ENCODE measurements at places on chromosomes 3 and 15.

GRCh38 chr15:83753872-83754493 is 100.1 kb downstream of the ADAMTSL3 start:
- no peak for DNase-seq

DNA sequence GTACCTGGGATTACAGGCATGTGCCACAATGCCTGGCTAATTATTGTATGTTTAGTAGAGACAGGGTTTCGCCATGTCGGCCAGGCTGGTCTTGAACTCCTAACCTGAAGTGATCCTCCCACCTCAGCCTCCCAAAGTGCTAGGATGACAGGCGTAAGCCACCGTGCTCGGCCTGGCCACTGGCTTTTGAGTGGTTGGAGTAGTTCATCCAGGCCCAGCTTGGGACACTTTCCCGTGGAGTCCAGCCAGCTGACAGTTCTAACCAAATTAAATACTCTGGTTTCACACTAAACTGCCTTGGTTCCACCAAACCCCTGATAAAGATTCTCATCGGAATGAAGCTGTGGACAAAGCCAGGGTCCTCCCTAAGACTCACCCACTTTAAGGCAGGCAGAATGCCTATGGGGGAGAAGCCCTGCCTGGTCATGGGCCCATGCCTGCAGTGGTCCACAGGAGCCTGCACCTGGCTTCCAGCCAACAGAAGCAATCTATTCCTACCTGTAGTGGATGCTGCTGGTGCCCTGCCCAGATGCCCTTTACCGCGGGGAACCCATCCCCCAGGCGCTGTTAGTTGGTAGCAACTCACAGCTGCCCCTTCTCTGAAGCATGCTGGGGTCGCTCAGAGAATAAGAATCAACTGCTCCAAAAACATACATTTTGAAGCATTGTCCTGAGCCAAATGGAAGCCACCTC is 5.2 kb upstream of the SLC28A1 start:
- no peak for DNase-seq

DNA sequence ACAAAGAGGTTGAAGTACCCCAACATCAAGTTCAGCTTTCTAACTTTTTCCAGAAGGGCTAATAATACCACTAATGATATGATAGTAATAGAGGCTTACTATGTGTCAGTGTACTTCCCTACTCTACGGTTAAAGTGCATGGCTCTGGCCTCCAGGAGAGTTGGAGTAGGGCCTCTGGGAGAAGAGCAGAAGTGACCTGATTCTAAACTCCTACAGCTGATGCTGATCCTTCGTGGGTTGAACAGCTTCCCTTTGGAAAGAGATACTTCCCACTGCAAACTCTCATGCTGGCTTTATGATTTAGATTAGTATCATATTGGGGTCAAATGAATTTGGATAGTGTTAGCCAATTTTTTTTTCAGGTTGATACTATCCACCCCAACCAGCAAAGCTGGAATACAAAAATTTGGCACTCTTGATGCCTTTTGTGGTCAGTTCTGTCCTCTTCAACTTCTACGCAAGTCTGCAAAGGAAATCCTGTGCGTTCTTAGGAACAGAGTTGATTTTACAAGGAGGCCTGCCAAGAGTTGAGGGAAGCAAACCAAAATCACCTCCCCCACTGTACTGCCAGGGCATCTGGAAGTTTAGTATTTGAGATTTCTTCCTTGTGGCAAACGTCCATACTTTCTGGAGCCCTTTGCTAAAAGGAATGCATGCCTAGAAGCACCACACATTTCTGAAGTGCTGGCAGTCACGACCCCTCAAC is 17.8 kb downstream of the TMEM212 start:
- DNase-seq: no peak

DNA sequence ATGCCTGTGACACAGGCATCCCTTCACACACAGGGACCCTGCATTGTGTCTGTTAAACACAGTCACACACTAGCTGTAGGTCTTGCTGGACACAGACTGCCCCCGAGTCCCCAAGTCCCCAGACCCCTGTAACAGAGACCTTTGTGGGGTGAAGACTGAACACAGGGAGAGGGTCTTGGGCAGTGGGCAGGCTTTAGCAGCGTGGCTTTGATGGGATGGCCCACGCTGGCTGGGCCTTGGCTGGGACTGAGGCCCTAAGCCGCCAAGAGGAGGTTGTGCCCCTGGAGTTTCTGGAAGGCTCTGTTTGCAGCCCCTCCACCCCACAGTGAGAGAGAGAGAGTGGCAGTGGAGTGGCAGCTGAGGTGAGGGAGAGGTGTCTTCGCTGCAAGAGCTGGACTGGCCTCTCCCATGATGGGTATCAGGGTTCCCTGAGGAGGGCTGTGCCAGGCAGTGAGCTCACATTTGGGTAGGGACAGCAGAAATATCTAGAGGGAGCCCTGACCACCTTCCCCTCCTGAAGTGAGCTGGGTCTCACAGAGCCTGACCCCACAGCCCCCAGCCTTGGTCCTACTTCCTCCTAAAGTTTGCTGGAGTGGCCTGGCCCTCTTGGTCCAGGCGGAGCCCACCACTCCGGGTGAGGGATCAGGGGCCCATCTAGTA is 635 bp upstream of the VILL start:
- no peak for DNase-seq

- DNase-seq: no peak
These were observed 228.2 kb upstream of the BHLHE40 start for GRCh38 chr3:4751029-4751501.

DNA sequence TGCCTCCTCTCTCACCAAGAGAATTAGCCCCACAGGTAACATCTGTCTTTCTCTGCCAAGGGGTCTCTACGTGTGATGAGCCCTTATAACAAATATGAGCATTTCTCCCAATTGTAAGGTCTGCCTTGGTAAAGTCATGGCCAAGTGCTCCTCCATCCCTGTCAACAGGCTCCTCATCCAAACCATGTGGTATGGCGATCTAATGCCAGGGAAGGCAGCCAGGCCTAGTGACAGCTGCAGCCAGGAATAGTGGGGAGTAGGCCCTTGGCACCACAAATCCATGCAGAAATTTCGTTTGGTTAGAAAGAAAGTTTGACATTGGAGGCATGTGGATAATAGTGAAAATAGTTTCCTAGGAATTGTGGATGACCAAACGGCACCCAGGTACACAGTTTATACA is 4.7 kb upstream of the LRTM1 start:
- no peak for DNase-seq

DNA sequence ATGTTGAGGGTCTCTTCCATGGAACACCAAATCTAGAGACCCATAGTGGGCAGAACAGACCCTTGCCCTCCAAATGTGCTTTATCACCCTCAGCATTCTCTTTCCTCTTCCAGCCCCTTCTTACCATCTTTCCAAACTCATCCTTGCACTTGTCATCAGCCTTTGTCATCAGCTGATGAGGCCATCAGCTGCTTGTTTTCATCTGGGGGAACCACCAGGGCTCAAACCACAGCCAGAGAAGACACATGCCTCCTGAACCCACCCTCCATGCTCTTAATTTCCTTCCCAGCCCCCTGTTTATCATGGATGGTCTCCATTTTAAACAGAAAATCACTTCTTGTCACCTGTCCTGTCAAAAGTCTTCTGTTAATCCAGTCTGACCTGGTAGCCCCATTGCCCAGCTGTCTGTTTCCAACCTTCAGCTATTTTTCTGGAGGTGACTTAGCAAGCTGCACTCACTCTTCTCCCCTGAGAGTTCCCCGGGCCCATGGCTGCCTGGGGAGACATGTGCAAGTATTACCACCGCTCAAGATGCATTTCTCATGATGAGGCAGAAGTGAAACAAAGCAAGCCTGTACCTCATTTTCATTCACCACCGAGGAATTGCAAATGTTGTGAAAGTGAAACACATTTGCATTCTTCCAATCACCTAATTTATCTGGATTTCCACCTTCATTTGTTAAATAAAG is 14.7 kb upstream of the SYNM start:
- no peak for DNase-seq

- DNase-seq: no peak
These were observed 6.0 kb downstream of the GATM start for GRCh38 chr15:45372041-45372995.

DNA sequence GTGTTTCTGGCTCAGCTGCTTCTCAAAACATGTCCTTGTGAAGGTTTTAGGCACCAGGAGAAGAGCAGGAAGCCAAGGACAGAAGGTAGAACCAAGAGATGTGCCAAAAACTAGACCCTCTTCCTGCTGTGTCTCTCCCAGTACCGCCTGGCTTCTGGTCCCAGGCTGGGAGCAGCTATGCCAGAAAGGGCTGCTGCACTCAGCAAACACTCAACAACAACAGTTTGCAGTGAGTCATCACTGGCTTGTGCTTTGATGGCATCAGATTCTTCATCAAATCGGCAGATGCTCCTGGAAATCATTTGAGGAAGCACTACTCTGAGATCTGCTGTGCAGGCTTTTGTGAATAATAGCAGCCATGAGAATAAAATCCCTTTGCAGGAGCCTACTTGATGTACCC is 63.2 kb downstream of the DGKG start:
- peak; percentile 12 for DNase-seq

DNA sequence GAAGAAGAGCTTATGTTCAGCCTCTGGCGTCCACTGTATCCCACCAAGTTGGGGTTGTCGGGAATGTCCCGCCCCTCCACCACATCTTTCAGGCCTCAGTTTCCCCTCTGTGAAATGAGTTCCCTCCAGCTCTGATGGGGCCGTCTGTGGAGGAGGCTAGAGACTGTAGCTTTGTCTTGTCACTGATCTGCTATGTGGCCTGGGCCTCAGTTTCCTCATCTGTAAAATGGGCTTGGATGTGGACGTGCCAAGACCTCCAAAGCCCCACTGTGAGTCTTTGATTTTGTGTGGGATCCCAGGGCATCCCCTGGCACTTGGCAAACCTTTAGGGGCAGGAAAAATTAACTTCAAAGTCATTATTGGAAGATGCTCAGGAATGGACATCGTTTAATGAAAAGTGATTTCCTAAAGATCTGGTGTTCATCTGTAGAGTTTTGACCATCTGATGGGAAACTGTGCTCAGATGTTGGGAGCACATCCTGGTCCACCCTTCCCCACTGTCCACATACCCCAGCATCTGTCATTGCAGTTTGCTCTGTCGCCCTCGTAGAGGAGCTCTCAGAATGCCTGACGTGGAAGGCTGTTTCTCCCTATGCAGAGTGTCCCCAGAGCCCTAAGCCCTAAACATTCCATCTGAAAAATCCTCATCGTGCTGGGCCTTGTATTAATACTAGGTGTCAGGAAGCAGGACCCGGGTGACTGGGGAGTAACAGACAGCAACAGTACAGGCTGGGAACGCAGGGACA is 28.5 kb downstream of the SLC6A6 start:
- no peak for DNase-seq

GRCh38 chr15:48062148-48062872 is 58.5 kb upstream of the SLC24A5 start:
- no peak for DNase-seq
